GM12892 (cell line): ENCODE measurements at places on chromosomes 7 and 10.
A peak's percentile ranks its signal among the peaks of the same experiment; 100 is the strongest.

- DNase-seq = no peak
These were observed at the start of gene PHKG1 for GRCh38 chr7:56092789-56093531. Gene PHKG1 (minus strand): TSS chr7:56092952. CDS start chr7:56088941, 4,011 bp downstream.

DNA sequence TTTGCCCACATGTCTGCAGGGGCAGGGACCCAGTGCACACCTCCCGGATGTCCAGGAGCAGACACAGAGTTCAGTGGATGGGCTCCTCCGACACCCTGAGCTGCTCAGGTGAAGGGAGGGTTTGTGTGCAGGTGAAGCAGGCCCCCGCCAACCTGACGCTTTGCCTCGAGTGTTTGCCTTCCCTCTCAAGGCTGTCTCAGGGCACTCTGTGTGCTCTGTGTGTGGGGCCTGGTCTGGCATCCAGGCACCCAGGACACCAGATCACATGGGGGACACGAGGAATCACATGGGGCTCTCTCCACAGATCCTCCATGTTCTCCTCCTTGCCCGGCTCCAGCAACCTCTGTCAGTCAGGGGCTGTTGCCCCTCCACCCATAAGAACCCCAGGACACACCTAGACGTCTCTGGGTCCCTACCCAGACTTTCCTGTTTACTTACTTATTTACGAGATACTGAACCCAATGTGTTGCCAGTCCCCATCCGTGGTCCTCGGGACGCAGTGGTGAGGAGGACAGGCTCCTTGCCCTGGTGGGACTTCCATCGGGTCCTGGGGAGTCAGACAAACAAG lies 99.5 kb downstream of the HTR5A start:
- no peak for DNase-seq

- DNase-seq = no peak
These were observed 10.0 kb upstream of the TSPAN14 start for GRCh38 chr10:80444124-80444523.

DNA sequence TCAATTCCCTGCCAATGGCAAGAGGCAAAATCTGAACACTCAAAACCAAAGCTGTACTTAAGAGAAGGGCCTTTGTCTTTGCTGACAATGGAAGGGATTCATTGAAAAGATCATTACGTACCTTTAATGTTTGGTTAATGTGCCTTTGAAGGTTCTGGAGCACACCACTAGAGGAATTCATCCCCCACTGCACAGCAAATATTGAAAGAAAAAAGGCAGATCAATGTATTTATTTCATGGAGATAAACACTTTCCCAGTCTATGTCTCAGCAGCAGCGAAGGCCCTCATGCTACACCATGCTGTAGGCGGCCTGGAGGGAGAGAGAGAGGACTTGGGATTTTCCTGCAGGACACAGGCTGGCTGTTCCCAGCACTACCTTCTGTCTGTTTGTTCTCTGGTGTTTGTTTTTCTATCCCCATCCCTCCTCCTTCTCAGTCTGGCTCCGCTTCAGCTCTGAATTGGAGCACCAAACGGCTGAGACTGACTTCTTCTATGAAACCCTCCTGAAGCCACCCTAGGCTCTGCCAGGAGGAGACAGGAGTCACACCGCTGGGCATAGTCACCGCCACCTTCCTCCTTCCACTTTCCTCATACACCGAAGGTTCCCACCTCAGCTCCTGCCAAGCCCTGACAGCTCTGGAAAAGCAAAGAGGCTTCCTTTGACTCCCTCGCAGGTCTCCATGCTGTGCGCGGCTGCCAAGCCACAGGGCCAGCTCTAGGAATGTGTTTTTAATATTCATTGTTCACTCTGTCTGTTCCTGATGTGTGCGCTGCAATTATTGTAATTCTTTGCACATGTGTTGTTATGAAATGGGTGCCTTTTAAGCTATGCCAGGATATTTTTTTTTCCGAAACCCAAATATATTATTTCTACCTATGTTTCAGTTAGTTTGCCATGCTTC lies 301.5 kb downstream of the FZD1 start:
- no peak for DNase-seq

- DNase-seq = no peak
These were observed 128.7 kb downstream of the SH3PXD2A start for GRCh38 chr10:103726637-103727036.

DNA sequence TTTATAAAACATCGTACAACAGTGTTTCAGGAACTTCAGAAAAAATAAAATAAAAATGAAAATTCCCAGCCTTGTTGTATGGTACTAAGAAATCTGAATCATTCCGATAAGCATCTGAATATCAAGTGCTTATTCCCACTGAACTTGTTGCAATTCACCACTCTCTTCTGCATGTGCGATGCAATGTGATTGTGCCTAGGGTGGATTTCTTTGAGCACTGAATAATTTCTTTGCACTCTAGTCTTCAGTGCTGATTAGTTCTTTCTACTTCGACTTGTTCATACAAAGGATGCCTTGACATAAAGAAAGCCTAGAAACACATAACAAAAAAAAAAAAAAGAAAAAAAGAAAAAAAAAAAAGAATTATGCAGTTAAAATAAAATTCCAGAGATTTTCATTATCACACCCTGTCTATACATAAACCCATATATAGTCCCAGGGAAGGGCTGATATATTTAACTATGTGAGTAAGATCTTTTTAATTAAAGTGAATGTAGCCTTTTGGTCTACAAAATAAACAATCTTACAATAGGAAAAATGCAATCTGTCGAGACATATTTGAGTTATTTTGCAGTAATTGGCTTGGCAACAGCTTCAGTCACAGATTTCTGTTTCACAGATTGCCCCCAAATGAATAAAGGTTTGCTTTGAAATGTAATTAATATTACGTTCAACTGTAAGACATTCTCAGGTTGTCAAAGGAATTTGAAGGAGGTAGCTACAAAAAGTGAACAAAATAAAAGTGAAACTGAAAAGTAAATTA lies 1118.9 kb upstream of the CELF2 start:
- no peak for DNase-seq

DNA sequence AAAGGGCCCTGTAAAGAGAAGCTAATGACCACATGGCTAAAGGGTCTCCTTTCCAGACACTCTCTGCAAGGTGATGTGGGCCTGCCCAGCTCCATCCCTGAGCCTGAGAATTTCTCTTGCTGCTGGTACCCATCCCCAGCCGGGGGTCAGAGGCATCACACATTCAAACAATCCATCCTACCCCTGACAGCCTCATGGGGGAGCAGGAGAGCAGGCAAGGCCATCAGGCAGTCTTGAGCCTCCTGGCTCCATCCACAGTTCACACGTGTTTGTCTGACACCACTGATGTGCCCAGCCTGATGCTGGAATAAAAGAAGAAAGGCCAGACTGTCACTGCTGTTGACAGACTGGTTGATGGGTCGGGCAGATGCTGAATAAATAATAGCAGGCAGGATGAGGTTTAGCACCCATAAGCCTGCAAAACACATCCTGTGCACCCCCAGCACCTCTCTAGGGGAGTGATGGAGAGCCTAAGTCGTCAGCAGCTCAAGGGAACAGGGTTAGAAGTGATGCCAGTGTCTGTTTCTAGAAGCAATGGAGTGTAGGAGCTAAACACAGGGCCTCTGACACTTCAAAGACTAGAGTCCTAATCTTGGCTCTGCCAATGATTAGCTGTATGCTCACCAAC lies 43.5 kb downstream of the TLL2 start:
- peak; percentile 48 for DNase-seq

DNA sequence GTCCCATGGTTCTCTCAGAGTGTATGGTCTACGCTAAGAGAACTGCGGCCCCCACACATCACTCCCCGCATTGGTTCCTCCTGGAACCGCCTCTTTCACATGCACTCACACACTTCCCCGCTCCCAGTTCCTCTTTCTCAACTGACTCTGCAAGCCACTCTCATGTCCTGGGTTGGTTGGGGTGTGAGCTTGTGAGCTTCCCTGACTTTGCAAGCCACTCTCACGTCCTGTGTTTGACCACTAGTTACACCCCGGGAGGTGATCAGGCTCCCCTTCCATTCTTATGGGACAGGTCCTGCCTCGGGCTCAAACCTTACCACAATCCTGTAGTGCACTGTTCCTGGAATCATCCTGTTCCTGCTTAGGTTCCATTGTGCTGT lies 105.0 kb downstream of the TRIM24 start:
- DNase-seq = no peak

GRCh38 chr7:101172854-101173751 lies 7.0 kb downstream of the NAT16 start:
- DNase-seq = no peak

DNA sequence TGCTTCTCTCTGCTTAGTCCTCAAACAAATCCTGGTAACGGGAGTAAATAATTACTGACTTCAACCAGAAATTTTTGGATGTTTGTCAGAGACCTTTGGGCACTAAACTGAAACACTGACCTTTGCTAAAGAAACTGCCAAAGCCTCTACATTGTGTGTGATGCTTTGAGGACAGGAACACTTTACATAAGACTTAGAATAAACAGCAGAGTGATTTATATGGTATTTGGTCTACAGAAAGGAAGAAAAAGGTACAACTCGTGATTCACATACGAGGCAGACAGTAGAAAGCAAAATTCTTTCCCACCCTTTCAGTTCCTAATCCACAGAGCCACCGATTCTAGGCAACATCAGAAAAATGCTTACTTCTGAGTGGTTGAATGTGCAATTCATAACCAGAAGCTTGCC lies 59.8 kb downstream of the SLC16A12 start:
- no peak for DNase-seq

DNA sequence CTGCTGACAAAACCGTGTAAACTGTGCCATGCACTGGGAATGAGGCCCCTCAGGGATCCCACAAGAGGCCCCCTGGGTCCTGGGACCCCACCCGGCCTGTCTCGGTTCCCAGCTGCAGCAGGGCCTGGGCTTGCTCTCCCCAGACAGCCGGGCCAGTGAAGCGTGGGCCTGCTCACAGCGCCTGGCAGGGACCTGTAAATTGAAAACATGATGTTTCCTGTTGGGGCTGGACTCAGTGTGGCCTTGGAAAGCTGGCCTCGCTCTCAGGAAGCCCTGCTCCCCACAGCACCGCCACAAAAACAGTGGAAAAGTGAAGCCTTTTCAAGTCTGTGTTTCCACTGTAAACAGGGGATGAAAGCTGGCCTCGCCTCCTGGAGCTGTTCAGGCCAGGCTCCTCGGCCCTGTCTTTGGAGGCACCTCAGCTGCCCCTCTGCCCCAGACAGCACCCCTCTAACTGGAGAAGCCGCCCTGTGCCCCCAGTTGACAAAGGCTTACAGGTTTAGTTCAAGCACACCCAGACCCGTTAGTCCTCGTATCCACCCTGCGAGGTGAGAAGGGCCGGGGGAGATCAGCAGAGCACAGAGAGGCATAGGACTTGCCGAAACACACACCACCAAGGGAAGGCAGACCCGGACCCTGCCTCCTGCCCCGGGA lies 108.3 kb downstream of the ZMIZ1 start:
- DNase-seq = no peak

GRCh38 chr7:23377134-23377533 lies 78.0 kb downstream of the MALSU1 start:
- DNase-seq = no peak

DNA sequence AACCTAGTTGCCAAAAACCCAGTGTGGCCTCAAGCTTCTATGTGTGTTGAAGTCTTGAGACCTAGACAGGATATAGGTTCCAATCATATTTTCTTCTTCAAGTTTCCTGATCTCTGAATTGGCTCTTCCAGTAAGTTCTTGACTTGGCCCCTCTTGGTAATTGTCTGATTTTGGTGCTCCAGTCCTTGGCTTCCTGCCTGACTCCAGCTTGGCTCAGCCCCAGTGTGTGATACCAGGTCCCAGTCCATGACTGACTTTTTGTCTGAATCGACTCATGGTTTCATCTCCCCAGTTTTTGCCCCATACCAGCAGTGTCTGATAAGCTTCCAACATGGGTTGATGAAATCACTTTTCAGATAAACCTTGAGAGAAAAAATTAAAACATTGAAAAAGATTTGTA lies 72.3 kb downstream of the FAS start:
- DNase-seq = no peak

GRCh38 chr10:102775935-102776669 lies 32.4 kb downstream of the WBP1L start:
- DNase-seq = no peak

GRCh38 chr10:32650246-32650655 lies 204.3 kb downstream of the CCDC7 start:
- no peak for DNase-seq
